ENCODE measurements at places on chromosomes 7 and 10.

DNA sequence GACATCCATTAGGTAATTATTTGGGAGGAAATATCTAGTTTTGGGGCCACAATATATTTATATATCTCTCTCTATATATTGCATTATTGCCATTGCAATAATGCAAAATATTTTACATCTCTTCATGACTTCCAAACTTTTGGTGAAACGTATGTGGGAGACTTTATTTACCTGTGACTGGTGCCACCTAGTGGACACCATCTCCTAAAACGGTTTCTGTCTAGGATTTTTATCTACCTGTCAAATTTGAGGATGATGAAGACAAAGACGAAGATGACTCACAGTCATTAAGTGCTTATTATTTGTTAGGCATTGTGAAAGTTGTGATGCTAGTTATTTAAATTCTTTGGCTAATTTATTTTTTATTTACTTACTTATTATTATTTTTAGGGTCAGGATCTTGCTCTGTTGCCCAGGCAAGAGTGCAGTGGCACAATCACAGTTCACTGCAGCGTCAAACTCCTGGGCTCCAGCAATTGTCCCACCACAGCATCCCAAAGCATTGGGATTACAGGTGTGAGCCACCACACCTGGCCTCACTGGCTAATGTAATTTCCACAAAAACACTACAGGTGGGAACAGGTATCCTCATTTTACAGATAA lies 18.7 kb upstream of the CBLL1 start:
- no peak for DNase-seq

DNA sequence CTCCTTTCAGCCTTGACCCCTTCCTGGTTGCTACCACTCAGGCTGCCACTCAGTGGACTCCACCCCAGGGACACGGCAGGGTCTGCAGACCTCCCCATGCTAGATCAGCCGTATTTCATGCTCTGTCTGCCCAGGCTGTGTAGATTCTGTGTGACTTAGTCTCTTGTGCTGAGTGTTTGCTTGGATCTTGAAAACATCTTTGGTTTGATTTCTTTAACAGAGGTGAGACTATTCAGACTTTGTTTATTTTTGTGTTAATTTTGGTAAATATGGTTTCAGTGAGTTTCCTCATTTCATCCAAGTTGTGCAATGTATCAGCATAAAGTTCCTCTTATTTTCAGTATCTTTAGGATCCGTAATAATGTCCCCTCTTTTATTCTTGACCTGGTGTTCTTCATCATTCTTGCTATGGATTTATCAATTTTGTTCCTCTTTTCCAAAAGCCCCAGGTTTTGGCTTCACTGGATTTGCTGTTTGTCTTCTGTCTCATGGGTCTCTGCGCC lies 21.2 kb upstream of the PWWP2B start:
- no peak for DNase-seq

DNA sequence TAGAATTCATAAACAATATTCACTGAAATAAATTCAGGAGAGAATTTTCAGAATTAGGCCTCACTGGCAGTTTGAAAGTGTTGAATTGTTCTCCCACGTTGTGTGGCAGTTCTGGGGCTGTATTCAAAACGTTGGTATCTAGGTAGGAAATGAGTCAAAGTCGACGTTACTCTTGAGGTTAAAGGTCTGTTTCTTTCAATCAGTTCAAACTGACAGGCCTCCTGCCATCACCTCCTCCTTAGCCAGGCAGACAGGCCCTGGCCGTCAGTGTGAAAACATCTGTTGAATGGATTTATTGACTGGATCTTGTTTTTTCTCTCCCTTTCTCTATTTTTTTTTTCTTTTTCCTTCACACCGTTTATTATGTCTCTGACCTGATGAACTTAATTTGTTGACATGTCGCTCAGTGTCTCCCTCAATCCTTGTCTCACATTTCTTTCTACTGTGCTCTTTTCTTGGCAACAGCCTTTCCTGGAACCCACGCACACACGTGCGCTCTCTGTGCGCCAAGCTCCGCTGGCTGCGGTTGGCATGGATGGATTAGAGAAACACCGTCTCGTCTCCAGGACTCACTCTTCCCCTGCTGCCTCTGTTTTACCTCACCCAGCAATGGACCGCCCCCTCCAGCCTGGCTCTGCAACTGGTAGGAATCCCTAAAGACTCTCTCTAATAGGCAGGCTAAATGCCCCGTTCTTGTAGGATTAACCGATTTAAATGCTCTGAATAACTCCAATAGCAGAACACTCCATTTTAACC lies 231.7 kb downstream of the HDAC9 start:
- no peak for DNase-seq

- no peak for DNase-seq
Observed at GRCh38 chr7:110918949-110919548, 171.9 kb upstream of the LRRN3 start.

- no peak for DNase-seq
Observed at GRCh38 chr7:148963583-148964482, 64.5 kb downstream of the PDIA4 start.

GRCh38 chr10:19491166-19491565 lies 325.1 kb upstream of the PLXDC2 start:
- DNase-seq, result no peak

- no peak for DNase-seq
Observed at GRCh38 chr7:88401009-88401623, 94.4 kb upstream of the STEAP4 start.

- no peak for DNase-seq
Observed at GRCh38 chr10:64350665-64351064, 829.5 kb downstream of the REEP3 start.

DNA sequence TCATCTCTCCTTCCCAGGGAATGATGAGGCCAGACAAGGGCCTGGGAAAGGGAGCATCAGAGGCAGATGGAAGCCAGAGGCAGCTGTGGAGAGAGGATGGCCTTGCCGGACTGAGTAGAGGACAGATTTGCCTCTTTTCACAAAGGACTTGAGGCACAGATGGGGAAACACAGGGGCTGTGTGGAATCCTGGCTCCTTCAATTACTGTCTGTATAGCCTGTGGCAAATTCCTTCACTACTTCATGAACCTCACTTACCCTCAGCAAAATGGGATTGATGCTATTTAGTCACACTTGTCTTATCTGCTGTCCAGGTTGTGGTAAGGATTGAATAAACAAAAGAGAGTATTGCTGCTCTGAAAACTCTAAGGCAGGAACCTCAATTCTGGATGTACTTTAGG lies 40.3 kb downstream of the SLC25A28 start:
- no peak for DNase-seq

- no peak for DNase-seq
Observed at GRCh38 chr7:116692401-116693308, 20.7 kb downstream of the MET start.

GRCh38 chr10:75230600-75231038 lies 5.1 kb downstream of the COMTD1 start:
- DNase-seq, result peak; percentile 89
